ENCODE measurements at places on chromosomes 5 and 9.

DNA sequence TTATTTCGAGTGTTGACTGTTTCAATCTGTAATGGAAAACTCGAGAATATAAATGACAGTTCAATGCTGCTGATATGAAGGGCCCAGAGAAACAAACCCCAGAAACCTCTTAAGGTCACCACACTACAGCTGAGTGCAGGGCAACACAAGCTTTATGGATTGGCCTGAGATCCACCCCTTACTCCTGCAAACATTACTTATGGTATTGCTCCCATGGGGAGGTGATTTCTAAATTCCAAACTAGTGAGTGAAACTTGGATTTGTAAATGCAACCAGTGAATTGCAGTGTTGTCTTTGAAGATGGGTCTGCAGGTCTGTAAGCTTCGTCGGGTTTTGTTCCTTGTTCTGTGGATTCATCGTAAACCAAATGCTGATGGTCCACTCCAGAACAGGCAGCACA is 85.4 kb downstream of the NTRK2 start:
- no peak for DNase-seq

GRCh38 chr9:134627417-134628353 is 13.9 kb upstream of the COL5A1 start:
- no peak for DNase-seq

DNA sequence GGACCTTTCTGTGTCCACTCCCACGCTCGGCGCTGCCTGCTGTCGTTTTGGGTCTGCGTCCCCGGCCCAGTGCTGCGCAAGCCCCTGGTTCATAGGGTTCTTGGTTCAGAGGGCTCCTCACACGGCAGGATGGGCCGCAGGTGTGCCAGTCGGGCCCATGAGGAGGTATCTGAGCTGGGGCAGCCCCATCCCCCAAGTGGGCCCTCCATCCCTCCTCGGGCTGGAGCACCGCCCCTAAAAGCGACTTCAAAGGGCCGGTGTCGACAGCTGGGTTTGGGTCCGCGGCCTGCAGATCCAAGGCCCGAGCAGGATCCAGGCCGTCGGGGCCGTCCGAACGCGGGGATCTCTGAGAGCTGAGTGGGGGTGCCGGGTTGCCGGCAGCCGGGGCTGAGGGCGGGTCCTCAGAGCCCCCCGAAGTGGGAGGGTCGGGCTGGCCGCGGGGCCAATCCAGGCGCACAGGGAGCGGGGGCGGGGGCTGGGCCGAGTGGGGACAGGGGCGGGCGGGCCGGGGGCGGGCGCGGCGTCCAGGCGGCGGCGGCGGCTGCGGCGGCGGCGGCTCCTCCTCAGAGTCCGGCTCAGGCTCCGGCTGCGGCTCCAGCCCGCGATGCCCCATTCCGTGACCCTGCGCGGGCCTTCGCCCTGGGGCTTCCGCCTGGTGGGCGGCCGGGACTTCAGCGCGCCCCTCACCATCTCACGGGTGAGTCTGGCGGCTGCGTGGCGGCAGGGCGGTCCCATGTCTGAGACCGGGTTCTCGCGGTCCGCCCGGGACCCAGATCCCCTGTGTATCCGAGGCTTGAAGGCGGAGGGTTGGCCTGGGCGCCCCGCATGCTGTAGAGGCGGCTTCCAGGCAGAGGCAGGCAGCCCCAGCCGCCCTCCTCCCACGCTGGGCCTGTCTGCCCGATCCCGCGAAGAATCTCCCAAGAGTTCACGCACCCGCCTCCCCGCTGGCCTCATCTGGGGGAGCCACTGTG is at the start of gene PDLIM4:
Gene PDLIM4, plus strand, starts transcription at position 566 of the 971 bp plus-strand sequence. Its CDS starts 39 bp downstream, at position 605.
- DNase-seq, result no peak

- no peak for DNase-seq
Measured at GRCh38 chr5:38994324-38994927, 79.8 kb downstream of the RICTOR start.

GRCh38 chr5:1708592-1709141 is 91.0 kb downstream of the MRPL36 start:
- DNase-seq, result no peak

DNA sequence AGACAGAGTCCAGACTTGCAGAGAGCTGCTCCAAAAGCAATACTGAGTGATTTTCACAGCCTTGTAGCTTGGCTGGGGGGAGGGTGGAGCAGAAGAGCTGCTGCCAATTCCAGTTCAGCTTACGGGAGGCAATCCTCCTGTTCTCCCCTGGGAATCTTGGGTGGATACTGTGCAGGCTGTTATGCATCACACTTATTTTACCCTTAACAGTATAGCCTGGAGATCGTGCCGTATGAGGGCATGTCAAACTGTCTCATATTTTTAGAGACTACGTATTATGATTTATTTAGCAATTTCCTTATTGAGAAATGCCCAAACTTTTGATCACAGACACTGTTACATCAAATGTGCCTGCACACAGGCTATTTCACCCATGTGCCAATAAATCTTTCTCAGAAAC is 85.2 kb downstream of the BASP1 start:
- no peak for DNase-seq

DNA sequence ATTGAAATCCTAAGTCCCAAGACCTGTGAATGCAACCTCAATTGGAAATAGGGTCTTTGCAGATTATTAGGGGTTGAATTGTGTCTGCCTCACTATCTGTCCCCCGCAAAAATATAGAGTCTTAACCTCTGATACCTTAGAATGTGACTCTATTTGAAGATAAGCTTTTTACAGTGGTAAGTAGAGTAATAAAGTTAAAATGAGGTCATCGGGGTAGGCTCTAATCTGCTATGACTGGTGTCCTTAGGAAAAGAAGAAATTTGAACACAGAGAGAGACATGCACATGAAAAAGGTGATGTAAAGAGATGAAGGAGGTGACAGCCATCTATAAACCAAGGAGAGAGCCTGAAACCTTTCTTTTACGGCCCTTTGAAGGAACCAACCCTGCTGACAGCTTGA is 287.1 kb upstream of the ADRA1B start:
- DNase-seq, result no peak

DNA sequence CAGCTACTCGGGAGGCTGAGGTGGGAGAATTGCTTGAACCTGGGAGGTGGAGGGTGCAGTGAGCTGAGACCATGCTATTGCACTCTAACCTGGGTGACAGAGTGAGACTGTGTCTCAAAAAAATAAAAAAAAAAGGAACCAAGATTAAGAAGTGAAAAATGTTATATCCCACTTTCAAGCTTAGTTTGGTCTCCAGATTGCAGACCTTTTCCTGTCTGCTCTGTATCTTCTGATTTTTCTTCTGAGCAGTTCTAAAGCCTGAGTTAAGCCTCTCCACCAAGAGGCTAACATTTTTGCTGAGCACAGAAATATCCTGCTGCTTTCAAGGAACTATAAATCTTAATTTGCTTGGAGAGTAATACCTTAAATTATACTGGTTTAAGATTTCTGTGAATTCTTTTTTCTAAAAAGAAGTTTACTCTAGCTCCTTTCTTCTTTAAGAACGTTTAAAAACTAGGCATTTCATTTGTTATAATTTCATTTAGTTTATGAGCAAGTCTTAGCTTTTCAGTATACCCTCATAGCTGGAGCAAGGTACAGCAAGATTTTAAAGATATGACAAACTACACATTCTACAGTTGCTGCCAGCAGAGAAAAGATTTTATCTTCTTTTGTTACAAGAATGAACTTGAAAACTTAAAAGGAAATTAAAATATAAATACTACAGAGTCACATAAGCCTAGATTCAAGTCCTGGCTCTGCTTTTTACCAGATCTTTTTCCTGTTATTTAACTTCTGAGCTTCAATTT is 55.0 kb downstream of the GARNL3 start:
- DNase-seq, result no peak

- DNase-seq, result no peak
Measured at GRCh38 chr5:73229271-73229670, 56.3 kb downstream of the TMEM174 start.

- DNase-seq, result no peak
Measured at GRCh38 chr5:163506726-163507125, 1.3 kb downstream of the MAT2B start.

DNA sequence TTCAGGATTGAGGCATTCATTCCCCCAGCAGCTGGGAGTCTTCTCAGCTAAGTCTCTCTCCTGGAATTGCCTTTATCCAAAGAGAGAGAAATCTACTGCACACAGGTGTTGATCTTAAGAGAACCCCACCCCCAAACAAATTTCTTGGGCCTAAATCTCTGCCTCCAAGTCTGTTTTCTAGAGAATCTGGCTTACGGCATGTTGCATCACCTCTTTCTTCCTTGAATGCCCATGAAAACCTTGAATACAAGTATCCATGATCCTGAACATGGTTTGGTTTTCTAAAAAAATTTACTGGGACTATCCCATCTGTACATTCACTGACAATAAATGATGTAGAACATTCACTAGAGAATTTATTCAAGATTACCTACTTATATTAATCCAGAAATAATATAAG is 401.6 kb downstream of the PDE4D start:
- no peak for DNase-seq

DNA sequence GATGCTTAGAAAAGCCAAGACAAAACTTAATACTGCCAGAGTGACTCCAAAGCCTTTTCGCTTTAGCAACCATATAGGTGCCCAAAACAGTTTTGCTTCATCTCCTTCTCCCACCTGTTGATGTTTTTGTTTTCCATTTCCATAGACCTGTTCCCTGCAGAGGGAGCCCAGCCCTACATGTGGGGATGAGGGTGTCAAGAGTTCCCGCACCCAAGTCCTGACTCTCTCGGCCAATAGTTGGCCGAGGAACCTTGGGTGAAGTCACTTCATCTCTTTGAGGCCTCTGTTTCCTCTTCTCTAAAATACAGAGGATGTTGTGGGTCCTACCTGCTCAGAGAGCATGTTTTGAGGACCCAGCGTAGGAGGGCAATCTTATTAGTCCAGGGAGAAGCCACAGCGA is 38.5 kb upstream of the LCP2 start:
- no peak for DNase-seq

- no peak for DNase-seq
Measured at GRCh38 chr5:4627131-4627530, 513.0 kb upstream of the ADAMTS16 start.

DNA sequence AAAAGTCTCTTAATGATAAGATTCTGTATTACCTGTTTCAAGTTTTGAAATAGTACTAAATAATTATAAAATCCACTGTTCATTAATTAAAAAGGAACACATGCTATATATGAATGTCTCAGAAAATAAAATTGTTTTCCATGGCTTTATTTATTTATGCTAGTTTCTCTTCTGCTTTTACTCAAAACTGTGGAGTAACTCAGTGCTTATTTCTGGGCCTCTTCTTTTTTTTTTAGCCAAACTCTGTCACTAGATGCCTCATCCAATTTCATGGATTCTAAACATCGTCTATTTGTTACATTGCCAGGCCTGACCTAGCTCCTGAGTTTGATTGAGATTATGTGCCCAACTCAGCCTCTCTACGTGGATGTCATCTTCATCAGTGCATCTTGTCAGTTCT is 1509.7 kb downstream of the MAT2B start:
- no peak for DNase-seq

DNA sequence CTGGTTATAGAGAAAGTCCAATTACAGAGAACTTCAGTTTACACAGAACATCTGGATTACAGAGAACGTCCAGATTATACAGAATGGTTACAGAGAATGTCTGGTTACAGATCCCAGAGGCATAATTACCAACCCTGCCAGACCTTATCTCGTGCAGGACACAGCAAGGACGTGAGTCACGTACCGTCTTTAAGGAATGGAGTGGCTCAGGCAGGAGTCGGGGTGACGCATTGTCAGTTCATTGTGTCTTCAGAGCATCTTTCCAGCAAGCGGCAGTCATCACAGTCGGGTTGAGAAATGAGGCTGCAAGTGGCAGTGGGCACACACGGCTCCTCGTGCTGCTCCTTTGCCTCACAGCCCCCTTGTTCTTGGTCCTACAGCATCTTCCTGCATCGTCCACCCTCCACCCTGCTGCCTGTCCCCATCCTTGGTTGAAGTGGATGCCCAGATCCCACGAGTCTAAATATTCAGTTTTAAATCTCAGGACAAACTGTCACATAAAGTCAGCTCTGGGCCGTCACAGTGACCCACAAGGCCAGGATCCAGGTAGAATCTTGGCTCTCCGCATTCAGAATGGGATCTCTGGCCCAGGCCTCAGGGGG is 30.0 kb upstream of the SLC6A19 start:
- no peak for DNase-seq

DNA sequence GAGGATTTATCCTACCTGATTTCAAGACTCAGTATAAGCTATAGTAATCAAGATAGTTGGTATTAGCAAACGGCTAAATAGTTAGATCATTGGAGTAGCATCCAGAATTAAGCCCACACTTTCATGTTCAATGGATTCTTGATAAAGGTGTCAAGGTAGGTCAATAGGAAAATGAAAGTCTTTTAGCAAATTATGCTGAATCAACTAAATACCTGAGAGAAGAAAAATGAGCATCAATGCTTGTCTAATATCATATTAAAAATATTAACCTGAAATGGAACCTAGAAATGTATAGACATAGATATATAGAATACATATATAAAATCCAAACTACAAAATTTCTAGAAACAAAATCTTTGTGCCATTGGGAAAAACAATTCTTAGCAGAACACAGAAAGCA is 685.6 kb downstream of the DTWD2 start:
- DNase-seq, result no peak

- DNase-seq, result no peak
Measured at GRCh38 chr5:168883281-168883741, 304.1 kb upstream of the PANK3 start.

DNA sequence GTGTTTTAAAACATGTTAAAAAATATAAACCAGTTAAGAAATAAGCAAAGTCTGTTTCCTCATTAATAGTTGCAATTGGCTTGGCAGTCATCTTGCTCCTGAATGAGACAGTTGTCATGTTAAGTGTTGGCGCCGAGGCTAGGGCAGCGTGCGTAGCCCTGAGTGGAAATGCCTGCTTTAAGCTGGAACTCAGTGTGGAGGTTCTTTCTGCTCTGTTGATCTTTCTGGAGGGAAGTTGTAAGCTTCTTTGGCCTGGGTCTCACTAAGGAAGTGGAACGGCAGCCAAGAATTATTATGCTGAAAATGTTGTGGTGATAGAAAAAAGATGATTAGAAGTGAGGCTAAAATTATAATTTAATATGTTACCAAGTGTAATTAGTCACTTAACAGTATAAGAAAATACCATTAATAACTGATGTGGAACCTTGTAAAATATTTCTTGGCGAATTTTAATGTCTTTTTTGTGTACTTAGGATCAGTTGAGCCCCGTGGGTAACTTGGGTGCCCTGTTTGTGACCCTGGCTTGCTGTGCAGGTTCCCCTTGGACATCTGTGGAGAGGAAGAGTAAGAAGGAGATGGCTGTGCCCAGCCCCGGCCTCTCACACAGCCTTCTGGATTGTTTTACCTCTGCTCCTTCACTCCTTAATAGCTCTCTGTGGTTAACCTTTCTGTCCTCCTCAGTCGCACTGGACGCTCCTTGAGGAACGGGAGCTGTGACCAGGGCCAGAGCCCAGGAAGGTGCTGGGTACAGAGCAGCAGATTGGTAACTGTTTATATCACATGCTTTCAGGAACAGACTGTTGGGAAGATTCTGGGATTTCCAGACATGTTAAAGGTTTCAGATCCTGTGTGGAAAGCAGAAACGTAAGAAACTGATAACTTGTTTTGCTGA is 31.0 kb downstream of the PCBD2 start:
- no peak for DNase-seq

DNA sequence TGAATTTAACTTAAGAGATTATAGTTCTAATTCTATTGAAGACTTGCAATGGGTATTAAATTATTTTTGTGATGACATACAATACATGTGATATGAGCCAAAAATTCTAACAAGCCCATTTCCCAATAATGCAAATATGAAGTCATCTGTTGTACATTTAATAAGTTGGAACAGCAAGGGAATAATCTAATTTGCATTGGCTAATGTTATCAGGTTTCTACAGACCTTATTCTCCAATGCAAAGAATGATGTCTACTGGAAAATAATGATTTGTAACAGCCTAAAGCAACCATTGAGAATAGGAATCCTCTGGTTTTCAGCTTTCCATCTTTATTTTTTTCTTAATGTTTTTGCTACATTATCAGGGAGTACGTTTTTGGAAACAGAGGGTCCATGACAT is 89.1 kb upstream of the MINAR2 start:
- DNase-seq, result no peak
